ENCODE measurements at places on chromosomes 13 and 19.
A peak's percentile ranks its signal among the peaks of the same experiment; 100 is the strongest.

GRCh38 chr13:28031220-28031895 lies 42.9 kb upstream of the URAD start:
- DNase-seq = no peak

DNA sequence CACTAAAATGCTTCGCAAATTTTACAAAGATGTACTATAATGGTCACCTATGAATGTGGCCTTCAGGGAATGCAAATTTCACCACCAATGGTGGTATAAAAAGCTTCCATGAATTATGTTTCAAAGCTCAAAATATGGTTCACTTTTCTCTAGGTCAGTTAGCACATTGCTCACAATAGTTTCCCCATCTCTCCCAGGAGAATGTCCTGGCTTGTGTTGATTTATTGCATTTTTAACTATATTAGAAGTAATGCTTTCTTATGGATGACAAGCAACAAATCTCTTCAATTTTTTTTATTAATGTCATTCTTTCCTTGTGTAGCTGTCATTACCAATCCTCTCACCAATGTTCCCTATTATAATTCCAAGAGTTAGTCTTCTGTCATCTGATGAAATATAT lies 621.2 kb downstream of the TBC1D4 start:
- DNase-seq = no peak

- DNase-seq = no peak
Observed at GRCh38 chr13:65633806-65634205, 1596.3 kb downstream of the PCDH9 start.

DNA sequence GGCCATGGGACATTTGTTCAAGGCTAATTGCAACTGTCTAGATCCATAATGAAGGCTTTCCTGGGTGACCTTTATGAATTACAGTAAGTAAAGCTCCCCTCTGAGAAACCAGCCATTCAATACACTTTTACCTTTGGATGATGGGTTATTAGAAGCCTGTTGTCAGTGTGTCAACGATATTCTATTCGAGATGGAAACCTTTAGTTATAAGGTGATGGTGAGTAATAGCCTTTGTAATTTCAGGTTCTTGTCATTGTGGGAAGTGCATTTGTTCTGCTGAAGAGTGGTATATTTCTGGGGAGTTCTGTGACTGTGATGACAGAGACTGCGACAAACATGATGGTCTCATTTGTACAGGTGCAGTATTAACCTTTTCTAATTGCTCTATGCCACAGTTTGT lies 261.7 kb downstream of the ITGBL1 start:
- DNase-seq = no peak

- no peak for DNase-seq
Observed at GRCh38 chr19:19261350-19262189, 11.5 kb downstream of the TM6SF2 start.

DNA sequence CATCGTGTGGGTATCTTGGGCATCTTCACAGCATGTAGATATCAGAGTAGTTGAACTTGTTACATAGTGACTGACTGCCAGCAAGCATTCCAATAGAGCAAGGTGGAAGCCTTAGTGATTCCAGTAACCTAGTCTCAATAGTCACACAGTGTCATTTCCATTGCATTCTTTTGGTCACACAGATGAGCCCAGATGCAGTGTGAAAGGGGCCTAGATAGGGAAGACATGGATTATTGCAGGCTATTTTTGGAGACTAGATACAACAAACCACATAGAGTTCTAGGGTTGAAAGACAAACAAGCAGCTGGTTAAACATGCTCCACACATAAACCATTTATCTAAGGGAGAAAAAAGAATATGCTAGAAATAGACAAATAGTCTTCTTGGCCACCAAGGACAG lies 553.5 kb downstream of the DCT start:
- no peak for DNase-seq

GRCh38 chr13:80054806-80055205 lies 286.1 kb downstream of the SPRY2 start:
- DNase-seq = no peak

- no peak for DNase-seq
Observed at GRCh38 chr13:87661471-87661870, 9.7 kb upstream of the SLITRK5 start.

DNA sequence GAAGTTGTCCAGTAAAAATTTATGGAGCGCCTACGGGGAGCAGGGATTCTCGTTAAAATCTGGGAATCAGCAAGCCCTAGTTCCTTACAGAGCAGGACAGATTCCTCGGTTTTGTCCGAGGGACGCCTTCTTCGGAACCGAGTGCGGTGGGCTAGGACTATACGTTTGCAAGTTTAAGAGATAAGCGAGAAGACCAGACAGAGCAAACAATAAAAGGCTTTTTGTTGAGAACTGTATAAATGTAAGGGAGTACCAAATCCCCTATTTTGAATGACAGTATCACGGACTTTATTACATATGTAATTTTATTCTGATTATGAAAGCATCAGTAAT lies 971 bp upstream of the ANKRD10 start:
- DNase-seq = no peak

DNA sequence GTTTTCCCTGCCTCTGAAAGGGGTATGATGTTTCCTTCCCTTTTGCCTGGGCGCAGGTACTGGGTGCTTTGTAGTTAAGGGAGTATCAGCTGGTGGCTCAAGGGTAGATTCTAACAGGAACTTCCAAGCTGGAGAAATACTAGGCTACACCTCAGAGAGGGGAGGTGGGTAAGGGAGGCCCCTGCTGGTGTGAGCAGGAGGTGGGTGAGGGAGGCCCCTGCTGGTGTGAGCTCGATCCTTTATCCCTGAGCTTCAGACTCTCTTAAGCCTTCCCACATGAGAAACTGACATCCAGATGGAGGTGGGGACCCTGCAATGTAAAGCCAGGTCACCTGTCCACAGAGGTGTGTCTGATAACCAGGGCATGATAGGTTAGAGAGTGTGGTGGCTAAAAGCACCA lies 32.1 kb downstream of the CYP2B6 start:
- no peak for DNase-seq

DNA sequence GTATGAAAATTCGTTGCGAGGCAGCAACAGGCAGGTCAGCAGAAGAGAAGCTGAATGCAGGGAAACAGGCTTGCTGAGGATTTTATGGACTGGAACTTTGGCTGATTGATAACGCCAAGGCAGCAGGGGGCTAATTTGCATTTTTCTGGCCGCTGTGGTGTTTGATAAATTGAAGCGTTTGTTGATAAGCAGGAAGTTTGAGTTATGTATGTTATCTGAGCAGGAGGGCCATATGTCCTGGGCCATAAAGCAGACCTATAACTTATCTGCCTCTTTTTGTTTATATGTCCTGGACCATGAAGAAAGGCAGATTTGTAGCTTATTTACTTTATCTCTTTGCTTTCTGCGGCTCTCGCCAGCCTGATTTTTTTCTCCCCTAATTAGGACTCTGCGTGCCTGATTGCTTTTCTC lies 65.9 kb downstream of the ZNF627 start:
- no peak for DNase-seq

GRCh38 chr13:47237571-47237970 lies 340.7 kb upstream of the HTR2A start:
- no peak for DNase-seq

- no peak for DNase-seq
Observed at GRCh38 chr13:24008679-24009078, 111.4 kb upstream of the C1QTNF9B start.

GRCh38 chr13:80307401-80307987 lies 33.4 kb downstream of the SPRY2 start:
- DNase-seq = no peak

DNA sequence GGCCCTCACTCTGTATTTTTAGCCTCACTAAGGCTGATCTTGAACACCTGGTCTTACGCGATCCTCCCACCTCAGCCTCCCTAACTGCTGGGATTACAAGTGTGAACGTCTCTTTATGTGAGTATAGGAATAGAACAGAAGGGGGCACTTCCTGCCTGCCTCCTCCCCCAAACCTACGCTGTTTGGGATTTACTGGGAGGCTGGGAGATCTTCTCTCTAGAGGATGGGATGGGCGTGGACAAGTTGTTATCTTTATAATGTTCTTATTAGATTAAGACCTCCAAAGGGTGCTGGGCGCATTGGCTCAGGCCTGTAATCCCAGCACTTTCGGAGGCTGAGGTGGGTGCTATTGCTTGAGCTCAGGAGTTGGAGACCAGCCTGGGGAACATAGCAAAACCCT lies 2.9 kb upstream of the CSNK1G2 start:
- DNase-seq = no peak

GRCh38 chr19:46265217-46265828 lies 31.5 kb upstream of the HIF3A start:
- peak; percentile 35 for DNase-seq

DNA sequence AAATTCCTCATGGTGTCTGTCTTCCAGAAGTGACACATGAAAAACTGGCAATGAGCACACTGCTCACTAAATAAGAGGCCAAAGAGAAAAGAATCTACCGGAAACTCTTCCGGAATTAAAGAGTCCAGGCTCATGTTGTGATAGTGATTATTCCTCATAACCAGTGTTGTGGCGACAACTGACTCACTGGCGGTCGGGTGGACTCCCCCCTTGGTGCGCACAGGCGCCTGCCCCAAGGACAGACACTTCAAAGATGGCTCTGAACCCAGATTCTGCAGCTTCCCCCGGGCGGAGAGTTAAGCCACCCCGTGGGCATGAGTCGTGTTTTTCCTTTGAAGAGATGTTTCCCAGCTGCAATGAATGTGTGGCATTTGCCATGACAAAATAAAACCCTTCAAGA lies 10.3 kb downstream of the IL17D start:
- no peak for DNase-seq

DNA sequence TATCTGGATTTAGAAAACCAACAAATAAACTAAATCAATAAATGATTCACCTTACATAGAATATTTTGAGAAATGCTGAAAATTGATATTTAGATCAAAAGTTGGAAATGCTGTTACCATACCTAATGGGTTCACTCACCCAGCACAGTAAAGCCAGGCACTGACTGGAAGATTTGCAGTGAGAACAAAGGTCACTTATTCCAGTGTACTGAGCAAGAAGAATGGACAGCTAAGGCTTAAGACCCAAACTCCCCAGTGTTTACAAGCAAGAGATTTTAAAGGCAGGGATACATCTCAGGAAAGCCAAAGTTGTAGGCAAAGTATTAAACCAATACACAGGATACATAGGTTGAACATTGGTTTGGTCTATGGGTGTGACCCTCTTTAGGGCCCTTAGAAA lies 523.9 kb upstream of the PCDH9 start:
- DNase-seq = no peak

GRCh38 chr13:26280295-26280694 lies 26.4 kb downstream of the CDK8 start:
- DNase-seq = no peak

- no peak for DNase-seq
Observed at GRCh38 chr19:40640744-40641143, 39.6 kb downstream of the LTBP4 start.

DNA sequence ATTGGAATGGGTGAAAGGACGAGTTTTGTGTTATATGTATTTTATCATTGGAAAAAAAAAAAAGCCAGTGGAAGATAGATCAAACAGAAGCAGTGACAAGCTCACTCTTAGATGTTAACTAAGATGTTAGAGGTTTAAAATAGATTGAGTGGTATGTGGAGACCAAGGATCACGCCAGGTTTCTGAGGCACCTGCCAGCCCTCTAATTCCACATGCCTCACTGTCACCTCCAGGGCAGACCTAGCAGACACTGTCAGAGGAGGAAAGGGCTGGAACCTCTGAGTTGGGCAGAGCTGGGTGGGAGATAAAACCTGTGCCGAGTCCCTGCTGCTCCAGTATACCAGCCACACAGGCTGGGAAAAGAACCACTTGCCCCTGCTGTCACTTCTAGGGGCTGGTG lies 57.5 kb upstream of the SIAH3 start:
- no peak for DNase-seq
